Sigmoid colon (tissue), 7 donors: ENCODE measurements at places on chromosomes 7 and 10. TPM values are rescaled to one million over a fixed set of nuclear protein-coding genes. Genes with fewer than 3 reads are reported as not detected.

The ZNF679 gene
- not detected for total RNA-seq

The RBM48 gene
- 13.6 TPM for total RNA-seq

GRCh38 chr10:12667052-12667451 lies 317.7 kb downstream of the CAMK1D start:
- no peak overlapping the region for H3K27ac ChIP-seq
- H3K4me3 ChIP-seq = no peak overlapping the region
- no peaks in the 10 kb centered on the region for H3K27me3 ChIP-seq

DNA sequence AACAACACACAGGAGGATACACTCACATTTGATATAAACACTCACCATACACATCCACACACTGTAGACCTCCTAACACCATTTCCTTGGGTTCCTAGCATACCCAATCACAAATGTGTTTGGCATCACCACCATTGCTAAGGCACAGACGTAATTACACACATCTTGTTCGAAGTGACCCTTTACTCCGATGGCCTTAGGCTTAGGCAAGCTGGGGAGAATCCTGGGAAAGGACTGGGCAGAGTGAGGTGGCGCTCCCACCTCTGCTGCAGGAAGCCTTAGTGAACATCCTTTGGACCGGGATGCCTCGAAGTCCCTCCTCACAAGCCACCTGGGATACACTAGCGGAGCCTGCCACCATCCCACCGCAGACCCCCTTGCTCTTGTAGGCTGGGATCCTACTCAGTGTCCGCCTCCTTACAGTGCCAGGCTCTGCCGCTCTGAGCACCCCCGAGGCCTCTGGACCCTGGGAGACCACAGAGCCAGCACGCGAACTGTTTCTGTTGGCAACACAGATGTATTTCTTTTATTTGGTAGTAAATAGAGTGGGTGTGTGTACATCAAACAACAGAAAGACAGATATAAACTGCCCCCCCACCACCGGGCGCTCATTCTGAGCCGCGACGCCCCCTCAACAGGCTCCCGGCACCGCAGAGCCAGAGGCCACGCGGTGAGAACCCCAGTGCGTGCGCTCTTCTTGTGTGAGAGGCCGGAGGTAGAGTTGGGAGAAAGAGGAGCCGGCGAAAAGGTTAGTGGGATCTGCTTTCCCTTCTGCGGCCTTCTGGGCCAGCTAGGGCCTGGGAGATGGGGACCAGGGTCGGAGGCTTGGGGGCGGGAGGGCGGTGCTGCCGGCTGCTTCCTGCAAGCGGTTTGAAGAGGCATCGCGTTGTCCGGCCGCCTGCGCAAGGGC lies 5.9 kb upstream of the HMX2 start:
- H3K4me1 ChIP-seq = no peaks in the 10 kb centered on the region
- peaks cover 100% of the 10 kb centered on the region for H3K27me3 ChIP-seq
- H3K4me3 ChIP-seq = no peak overlapping the region
- no peak overlapping the region for H3K27ac ChIP-seq
- DNase-seq = peak; percentile 40

DNA sequence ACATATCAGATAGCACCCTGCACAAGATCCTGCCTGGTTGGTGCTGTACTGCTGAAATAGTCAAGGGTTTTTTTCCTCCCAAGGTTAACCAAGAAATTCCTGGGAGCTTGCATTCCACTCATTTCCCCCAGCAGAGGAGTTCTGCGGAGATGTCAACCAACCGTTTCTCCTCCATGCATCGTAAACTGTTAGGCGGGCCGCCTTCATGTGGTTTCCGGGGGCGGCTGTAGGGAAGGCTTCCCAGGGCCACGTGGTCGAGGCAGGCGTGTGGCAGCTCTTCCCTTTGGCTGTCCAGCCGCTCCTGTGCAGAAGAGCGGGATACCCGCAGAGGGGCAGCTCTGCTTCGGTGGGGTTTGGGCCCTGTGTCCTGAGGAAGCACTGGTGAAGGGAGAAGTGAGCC lies 113.7 kb downstream of the RGS10 start:
- H3K27me3 ChIP-seq = no peaks in the 10 kb centered on the region
- no peak overlapping the region for H3K4me3 ChIP-seq
- H3K36me3 ChIP-seq = peaks cover 22% of the 10 kb centered on the region

DNA sequence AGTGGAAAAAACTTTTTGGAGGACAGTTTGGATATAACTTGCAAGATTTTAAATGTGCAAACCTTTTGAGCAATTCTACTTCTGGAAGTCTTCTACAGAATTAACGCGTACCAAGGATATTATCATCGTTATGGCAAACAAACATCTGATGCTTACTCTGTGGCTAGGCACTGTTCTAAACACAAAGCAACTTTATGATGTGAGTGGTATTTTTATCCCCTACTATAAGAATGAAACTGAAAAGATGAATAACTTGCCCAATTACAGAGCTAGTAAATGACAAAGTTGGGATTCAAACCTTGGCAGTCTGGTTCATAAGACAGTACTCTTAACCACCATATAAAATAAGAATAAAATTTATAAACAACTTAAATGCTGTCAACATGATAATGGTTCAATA lies 15.8 kb downstream of the ASZ1 start:
- H3K27me3 ChIP-seq = no peaks in the 10 kb centered on the region
- H3K27ac ChIP-seq = no peak overlapping the region
- no peaks in the 10 kb centered on the region for H3K36me3 ChIP-seq
- no peak for DNase-seq
- no peaks in the 10 kb centered on the region for H3K4me1 ChIP-seq

GRCh38 chr10:64690194-64690593 lies 1169.0 kb downstream of the REEP3 start:
- no peak overlapping the region for H3K27ac ChIP-seq
- no peak overlapping the region for H3K4me3 ChIP-seq
- no peaks in the 10 kb centered on the region for H3K4me1 ChIP-seq
- no peak for DNase-seq
- no peaks in the 10 kb centered on the region for H3K27me3 ChIP-seq
- no peaks in the 10 kb centered on the region for H3K36me3 ChIP-seq

GRCh38 chr7:77497079-77497478 lies 40.0 kb upstream of the PTPN12 start:
- no peaks in the 10 kb centered on the region for H3K4me1 ChIP-seq
- no peaks in the 10 kb centered on the region for H3K36me3 ChIP-seq
- H3K4me3 ChIP-seq = no peak overlapping the region
- H3K27ac ChIP-seq = no peak overlapping the region

DNA sequence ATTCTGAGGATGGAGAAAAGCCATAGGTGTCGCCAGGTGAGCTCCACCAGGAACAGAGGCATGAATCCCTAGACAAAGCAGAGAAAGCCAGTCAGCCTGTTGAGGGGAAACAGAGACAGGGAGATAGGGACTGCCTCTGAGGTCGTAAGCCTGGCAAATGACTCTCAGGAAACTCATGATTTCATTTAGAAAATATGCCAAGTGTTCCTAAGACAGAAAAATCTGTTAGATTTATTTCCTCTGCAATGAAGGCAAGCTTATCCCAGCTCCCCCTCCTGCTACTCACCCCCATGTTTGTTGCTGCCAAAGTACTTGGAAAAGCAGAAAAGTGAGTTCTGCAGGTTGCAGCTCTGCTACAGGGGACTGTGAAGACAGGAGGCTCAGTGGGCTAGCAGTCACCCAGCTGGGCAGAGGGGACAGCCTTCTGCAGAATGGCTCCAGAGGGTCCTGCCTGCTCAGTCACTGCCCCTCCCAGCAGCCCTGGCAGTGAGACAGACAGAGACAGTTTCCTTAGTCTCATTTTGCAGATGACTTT lies 184.3 kb downstream of the ADRA2A start:
- H3K27ac ChIP-seq = no peak overlapping the region
- H3K4me1 ChIP-seq = peaks cover 18% of the 10 kb centered on the region
- DNase-seq = no peak
- H3K4me3 ChIP-seq = no peak overlapping the region
- no peaks in the 10 kb centered on the region for H3K27me3 ChIP-seq

The ZNF488 gene
- not detected for total RNA-seq

DNA sequence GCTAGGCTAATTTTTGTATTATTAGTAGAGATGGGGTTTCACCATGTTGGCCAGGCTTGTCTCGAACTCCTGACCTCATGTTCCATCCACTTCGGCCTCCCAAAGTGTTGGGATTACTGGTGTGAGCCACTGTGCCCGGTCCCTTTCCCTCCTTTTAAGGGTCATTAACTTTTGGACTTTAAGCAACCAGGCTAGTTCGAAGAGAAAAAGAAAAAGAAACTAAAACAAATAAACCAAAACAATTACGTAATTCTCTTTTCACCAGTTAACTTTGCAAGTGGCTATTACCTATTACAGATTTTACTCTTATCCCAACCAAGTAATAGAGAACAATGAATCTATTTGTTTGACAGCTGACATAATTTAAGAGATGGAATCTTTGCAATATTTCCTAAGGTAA lies 72.8 kb upstream of the SEMA3C start:
- H3K27me3 ChIP-seq = no peaks in the 10 kb centered on the region
- no peak for DNase-seq
- no peak overlapping the region for H3K27ac ChIP-seq
- no peak overlapping the region for H3K4me3 ChIP-seq

GRCh38 chr10:33349268-33349667 lies 14.8 kb upstream of the NRP1 start:
- H3K27ac ChIP-seq = no peak overlapping the region
- no peaks in the 10 kb centered on the region for H3K27me3 ChIP-seq
- no peak overlapping the region for H3K4me3 ChIP-seq

DNA sequence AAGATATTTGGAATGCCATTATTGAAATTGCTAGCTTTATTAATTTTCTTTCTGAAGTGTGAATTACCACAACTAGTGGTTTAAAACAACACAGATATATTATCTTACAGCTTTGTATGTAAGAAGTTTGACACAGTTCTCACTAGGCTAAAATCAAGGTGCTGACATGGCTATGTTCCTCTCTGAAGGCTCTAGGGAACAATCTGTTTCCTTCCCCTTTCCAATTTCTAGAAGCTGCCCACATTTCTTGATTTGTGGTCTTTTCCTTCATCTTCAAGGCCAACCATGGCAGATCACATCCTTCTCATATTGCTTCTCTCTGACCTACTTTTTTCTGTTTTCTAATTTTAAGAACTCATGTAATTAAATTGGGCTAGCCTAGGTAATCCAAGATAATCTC lies 43.3 kb upstream of the SLC26A3 start:
- no peaks in the 10 kb centered on the region for H3K4me1 ChIP-seq

The UNCX gene
- not detected for total RNA-seq

DNA sequence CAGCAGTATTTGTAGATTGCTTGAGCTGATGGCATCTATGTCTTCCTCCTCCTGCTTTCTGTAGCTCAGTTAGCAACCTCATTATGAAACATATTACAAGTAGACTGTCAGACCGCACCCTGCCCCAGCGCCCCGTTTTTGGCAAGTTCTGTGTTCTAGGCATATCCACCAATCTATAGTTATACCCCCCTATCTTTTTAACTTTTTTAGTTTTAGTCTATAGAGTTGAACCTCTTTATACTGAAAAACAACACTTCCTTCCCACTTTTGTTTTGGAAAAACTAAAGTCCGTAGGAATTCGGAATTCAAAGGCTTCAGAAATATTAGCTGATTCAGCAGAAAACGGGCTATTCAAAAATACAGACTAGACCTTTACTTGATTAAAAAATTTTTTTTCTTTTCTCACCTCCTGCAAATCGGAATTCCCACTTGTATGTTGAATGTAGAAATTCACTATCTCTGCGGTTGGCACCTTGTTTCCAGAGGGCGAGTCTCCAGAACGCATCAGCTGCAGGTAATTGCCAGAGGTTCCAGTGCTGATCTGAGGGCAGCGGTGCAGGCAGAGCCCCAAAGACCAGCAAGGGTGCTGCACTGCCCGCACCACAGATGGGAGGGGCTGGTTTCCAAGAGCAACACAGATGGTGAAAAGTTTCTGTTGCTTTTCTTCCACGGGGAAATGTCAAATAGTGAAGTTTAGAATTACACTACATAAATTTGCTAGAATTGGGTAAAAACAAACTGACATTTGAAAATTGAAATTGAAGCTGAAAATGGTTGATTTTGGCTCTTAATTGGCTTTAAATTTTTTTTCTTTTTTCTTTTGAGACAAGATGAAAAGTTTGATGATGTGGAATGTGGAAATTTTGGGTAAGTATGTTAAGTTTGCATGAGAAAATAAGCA lies 2.2 kb upstream of the FZD8 start:
- peaks cover 27% of the 10 kb centered on the region for H3K4me1 ChIP-seq
- no peaks in the 10 kb centered on the region for H3K36me3 ChIP-seq
- peak overlapping the region; percentile 93 for H3K27ac ChIP-seq
- H3K27me3 ChIP-seq = no peaks in the 10 kb centered on the region

DNA sequence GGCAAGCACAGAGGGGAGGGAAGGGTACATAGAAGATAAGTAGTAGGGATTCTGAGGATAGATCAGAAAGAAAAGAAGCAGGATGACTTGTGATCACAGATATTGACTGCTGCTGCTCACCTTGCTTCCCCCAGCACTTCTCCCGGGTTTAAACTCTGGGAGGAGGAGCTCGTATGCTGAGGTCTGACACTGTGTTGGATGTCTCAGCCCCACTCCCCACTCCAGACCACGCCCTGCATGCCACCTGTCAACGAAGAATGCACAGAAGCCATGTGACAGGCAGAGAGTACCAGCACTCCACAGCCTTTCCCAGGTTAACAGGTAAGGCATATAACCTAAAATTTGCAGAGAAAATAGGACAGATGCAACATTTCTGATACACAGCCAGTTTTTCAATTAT lies 388.9 kb downstream of the TNS3 start:
- H3K27me3 ChIP-seq = no peaks in the 10 kb centered on the region
- H3K27ac ChIP-seq = no peak overlapping the region
- no peaks in the 10 kb centered on the region for H3K4me1 ChIP-seq
- H3K36me3 ChIP-seq = no peaks in the 10 kb centered on the region

DNA sequence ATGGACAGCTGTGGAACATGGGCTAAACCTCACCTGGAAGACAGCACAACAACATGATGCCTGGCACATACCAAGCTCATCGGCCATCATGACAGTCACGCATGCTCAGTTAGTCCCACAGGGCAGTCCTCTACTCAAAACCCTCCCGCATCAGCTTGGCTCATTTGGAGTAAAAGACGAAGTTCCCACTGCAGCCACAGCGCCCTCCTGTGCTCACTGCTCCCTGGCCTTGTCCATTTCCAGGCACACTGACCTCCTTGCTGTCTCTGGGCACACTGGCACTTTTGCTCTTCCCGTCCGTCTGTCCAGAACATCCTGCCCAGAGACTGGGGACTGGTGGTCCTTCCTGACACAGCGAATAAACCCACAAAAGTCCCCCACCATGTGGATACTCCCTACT lies 66.2 kb downstream of the LARP4B start:
- H3K27me3 ChIP-seq = no peaks in the 10 kb centered on the region
- H3K27ac ChIP-seq = no peak overlapping the region
- H3K4me3 ChIP-seq = no peak overlapping the region
- peaks cover 4% of the 10 kb centered on the region for H3K36me3 ChIP-seq

GRCh38 chr7:132804849-132805485 lies 228.7 kb upstream of the PLXNA4 start:
- no peak overlapping the region for H3K4me3 ChIP-seq
- no peaks in the 10 kb centered on the region for H3K4me1 ChIP-seq
- no peaks in the 10 kb centered on the region for H3K36me3 ChIP-seq

GRCh38 chr7:138967159-138967558 lies 14.0 kb downstream of the KIAA1549 start:
- no peak for DNase-seq
- H3K4me1 ChIP-seq = no peaks in the 10 kb centered on the region
- H3K4me3 ChIP-seq = no peak overlapping the region
- no peak overlapping the region for H3K27ac ChIP-seq

The KIF20B gene
- total RNA-seq = 1.7 TPM
